ENCODE measurements at places on chromosomes 7 and 10.

- no peak for DNase-seq
Observed at GRCh38 chr7:84297616-84298015, 103.0 kb upstream of the SEMA3A start.

GRCh38 chr10:103712146-103712545 lies 143.2 kb downstream of the SH3PXD2A start:
- DNase-seq = no peak

DNA sequence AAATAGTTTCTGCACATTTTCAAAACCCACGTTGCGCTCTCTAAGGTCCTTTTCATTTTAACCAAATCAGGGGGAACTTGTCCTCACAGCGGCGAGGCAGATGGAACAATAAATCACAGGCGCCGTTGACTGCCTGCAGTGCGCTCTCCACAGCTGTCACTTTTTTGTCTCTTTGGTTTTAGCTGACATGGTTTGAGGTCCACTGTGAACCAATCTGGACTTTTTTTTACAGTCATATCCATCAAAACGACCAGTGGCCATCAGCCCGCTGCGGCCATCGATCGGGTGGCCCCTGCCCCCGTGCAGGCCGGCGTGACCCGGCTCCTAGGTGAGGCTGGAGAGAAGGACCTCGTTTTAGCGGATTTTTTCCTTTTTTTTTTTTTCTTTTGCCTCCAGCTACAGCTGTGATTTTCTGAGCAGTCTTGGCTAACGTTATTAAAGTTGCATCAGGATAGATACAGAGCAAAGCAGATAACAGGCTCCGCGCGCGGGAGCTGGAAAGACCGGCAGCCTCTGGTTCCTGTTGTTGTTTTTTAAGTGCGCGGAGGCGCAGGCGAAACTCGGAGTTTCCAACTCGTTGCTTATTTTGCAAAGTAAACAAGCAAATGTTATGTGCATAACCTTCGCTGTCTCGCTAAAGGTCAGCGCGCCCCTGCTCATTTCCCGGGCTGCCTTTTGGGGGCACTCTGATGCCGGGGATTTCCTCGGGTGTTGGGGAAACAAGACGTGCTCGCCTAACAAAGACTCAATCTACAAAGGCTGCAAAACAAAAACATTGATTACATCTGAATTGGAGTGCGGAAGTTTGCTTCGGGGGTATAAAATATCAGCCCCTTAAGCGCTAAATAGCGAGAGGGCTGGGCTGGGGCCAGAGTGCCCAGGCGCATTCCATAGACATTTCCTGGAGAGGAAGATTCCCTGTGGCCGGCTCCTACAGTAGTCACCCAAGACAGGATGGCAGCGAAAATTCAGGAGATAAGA lies 414.8 kb upstream of the MKI67 start:
- DNase-seq = no peak

GRCh38 chr10:24039897-24040296 lies 169.0 kb upstream of the KIAA1217 start:
- no peak for DNase-seq

GRCh38 chr10:29948881-29949355 lies 110.5 kb downstream of the JCAD start:
- DNase-seq = peak; percentile 89

DNA sequence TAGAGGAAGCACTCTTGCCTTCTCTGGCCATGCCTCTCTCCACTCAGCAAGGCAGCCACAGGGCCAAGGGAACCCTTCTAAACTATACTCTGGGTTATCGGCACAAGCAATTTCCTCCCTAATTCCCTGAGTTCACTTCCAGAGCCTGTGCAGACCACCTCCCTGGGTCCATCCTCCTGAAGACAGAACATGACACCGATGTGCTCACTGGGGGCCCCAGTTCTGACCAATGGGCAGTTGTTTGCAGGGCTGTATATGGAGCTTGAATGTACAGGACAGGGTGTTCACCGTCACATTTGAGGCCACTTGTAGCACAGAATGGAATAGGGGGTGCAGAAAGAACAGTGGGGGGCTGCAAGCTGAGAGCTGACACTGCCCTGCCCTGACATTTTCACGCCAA lies 77.7 kb downstream of the TFEC start:
- DNase-seq = no peak

DNA sequence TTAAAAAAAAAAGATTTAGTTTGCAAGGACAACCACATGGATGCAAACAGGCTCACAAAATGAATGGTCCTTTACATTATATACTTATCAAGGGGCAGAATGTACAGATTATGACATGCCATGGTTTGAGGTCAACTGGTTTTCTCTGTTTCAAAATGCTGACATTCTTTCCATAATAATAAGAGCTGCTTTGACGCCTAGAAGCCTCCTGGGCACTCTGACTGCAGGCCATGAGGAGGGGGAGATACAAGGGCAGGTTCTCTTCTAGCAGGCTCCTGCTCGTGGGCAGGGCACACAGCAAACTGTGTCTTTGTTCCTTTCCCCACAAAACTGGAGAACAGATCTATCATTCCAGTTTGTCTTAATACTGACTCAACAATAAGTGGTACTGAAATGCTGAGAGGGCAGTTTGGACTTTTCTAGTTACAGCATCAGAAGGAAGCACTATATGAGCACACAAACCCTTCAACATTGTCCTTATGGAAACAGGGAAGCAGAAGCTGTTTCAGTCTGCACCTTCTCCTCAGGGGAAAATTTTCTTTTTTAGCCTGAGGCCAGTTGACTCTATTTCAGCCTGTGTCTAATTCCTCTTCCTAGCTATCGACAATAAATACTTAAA lies 314.9 kb upstream of the AOAH start:
- no peak for DNase-seq

DNA sequence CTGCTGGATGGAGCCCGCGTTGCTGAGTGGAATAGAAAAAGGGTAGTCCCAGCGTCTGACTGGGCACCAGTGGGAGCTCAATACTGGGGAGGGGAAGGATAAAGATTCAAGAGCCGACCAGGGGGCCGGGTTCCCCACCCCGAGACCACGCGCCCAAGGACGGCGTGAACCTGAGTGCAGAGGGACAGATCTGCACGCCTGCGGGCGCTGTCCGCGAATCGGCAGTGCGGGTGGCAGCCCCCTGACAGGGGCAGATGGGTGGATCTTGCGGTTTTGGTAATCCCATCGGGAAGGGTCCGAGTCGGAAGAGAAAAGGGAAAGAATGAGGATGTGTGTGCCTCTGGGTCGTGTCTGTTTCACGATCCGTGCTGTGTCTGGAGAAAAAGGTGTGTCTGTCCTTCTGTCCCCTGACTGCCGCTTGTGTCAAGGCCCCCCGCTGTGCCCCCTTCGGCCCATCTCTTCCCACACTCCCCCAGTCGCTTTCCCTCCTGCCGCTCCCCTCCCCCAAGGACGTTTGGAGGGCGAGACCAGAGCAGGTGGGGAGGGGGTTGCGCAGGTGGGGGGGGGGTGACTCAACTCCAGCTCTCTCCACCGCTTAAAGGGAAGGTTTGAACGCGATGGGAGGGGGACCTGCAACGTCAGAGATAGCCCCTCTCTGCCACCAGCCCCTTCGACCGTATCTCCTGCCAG lies 734 bp upstream of the VGF start:
- no peak for DNase-seq

DNA sequence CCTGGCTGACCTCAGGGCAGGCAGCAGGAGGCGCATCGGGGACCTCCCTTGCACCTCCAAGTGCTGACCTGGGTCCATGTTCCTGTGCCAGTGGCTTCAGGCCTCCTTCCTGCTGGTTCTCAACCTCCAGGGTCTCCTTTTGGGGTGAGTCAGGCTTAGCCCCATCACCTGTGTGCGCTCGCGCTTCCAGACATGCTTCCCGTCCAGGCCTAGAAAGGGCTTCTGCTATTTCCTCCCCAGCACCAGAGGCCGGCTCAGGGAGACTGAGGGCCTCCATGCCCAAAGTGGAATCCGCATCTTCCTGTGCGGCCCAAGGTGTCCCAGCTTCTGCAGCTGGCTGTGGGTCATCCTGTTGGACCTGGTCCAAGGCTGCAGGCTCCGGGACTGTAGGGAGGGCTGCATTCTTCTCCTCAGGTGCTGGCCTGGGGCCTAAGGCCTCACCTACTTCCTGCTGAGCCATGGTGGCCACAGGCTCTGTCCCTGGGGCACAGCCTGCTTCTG lies 5.9 kb downstream of the NACAD start:
- DNase-seq = peak; percentile 27

DNA sequence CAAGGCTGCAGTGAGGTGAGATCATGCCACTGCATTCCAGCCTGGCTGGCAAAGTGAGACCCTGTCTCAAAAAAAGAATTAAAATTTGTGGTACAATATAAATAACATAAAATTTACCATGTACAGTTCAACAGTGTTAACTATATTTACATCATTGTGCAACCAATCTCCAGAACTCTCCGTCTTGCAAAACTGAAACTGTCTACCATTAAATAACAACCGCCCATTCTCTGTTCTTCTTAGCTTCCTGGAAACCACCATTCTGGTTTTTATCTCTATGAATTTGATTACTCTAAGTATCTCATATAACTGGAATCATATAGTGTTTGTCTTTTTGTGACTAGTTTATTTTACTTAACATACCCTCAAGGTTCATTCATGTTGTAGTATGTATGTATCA lies 167.6 kb downstream of the AUTS2 start:
- DNase-seq = no peak

- DNase-seq = peak; percentile 62
Observed at GRCh38 chr7:11343818-11344413, 370.2 kb downstream of the PHF14 start.

- no peak for DNase-seq
Observed at GRCh38 chr10:129364949-129365348, 102.1 kb upstream of the MGMT start.

DNA sequence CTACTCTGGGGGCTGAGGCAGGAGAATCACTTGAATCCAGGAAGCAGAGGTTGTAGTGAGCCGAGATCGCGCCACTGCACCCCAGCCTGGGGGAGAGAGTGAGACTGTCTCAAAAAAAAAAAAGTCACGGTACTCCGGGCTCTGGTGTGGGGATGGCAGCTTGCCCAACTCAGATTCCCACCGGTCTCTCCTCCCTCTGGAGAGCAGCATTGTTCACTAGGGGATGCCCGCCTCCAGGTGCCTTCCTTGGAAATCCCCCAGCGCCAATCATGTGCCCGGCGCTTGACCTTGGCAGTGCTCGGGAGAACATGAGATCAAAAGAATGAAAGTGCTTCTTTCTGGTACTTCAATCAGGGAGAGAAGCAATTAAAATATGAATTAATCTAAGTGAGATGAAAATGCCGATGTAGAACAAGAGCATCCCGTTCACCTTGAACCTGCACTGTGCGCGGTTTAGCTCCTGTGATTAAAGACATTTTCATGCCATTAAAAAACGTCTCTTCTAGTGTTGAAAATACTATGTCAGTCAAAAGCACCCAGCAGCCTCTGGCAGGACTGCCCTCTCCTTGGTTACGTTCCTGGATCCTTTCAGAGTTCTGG lies 1127.3 kb upstream of the AUTS2 start:
- no peak for DNase-seq

DNA sequence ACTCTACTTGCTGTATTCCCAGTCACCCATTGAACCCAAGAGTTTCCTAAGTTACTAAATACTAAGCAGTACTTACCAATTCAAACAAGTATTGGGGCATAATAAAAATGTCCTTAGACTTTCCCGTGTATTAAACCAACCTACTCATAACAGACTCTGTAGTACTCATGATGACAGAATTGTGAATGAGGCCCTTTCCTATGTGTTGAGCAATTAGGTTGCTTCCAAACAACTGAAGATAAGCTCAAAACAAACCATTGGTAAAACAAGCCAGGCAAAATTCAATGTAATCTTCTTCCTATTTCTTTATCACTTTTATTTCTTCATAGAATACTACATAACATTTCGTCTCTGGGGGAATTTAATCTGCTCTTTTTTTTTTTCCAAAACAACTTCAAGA lies 106.5 kb upstream of the ANK3 start:
- DNase-seq = no peak

DNA sequence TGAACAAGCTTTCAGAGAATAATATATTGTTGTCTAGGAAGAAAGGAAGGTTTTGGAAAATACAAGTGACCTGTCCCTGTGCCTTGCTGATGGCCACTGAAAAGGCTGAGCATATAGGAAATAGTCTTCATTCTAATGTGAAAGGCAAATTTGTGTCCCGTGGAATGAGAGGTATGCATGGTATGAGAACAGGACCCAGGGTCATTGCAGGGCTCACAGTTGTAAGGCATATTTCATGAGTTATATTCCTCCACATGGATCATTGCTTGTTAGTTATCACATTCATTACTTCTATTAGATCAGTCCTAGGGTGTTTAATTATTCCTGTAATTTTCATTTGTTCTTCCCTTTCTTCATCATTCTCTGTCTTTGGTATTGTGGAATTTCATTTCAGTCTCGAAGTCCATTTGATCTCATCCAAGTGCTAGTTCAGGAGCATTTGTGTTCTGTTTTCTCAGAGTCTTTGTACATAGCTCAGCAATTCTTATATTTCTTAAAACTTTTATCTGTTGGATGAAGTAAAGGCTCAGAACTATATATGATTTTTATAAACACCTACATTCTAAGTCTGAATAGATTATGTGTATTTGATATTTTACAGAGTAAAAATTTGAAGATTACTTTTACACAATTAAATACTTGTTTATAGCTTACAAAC lies 39.4 kb upstream of the ARHGAP21 start:
- DNase-seq = no peak

DNA sequence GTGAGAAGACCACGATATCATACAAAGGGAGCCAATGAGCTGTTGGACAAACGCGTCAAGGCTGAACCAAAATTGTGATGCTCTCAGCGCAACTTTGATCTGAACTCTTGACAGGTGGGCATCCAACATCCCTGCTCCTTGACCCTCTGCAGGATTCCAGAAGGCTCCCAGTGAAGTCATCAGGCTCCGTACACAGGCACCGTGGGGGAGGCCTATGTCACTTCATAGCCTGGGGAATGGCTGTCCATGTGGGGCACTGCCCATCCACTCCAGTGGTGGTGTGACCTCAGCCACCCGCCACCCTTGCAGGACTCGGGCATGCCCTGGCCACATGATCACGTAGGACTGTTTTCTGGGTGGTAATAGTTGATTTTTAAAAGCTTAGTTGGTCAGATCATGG lies 233.8 kb upstream of the GRB10 start:
- DNase-seq = no peak

DNA sequence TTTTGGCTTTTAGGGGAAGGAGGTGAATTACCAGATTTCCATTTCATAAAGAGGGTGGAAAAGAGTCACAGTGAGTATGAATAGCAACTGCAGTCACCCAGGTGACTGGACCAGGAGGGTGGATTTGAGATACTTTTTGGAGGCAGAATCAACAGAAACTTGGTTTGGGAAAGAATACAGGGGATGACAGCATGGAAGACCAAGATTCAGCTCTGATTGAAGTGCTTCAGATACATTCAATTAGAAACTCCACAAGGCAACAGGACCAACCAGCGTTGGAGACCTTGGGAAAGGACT lies 83.0 kb downstream of the SGMS1 start:
- no peak for DNase-seq

- DNase-seq = no peak
Observed at GRCh38 chr10:125081931-125082330, 78.4 kb downstream of the CTBP2 start.

DNA sequence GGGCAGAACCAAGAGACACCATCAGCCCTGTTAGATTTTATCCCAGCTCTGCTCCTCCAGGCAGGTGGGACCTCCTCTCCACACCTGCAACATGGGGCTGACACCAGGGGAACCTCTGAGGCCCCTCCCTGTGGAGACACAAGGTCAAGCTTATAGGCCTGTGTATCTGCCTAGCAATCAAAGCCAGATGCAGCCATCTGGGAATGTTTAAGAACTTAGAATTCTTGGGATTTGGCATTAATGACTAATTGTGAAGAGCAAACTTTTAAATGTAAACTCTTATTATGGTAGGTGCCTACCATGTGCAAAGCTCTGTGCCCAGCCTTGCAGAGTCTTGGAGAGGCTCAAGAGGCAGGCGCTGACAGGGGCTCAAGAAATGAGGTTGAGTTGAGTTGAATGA lies 52.1 kb downstream of the TBATA start:
- no peak for DNase-seq

GRCh38 chr7:90407484-90407821 lies 4.2 kb downstream of the CLDN12 start:
- no peak for DNase-seq

Measured in MCF 10A (cell line).